CD4-positive, alpha-beta T cell treated with Interleukin-15 for 1 hour (primary cell): ENCODE measurements at places on chromosomes 11 and 22.

GRCh38 chr11:45556851-45557707 is 108.3 kb downstream of the CHST1 start:
- no peak for DNase-seq

DNA sequence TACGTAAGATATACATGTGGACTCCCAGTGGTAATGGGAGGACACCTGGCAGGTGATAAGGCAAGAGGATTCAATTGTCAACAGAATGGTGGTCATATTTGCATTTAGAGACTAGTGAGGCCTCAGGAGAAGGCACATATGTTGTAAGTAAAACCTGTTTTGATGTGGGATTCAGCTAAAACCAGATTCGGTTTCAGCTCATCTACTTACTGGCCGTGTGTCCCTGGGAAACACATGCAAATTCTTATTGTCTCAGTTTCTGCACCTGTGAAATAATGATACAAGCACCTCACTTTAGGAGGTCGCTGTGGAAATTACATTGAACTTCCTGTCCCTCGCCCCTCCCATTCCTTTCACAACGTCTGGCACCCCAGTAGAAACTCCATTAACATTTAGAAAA is 78.9 kb upstream of the FIBIN start:
- no peak for DNase-seq

DNA sequence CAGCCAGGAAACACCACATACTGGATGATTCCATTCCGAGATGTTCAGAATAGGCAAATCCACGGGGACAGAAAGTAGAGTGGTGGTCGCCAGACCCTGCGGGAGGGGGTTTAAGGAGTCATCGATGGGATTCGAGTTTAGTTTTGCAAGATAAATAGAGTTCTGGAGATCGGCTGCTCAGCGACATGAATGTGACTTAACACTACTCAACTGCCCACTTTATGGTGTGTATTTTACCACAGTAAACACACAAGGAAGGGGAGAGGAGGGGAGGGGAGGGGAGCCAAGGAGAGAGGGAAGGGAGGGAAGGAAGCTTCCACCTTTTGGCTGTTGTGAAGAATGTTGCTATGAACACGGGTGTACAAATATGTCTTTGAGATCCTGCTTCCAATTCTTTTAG is 10.4 kb upstream of the ARHGAP8 start:
- no peak for DNase-seq

DNA sequence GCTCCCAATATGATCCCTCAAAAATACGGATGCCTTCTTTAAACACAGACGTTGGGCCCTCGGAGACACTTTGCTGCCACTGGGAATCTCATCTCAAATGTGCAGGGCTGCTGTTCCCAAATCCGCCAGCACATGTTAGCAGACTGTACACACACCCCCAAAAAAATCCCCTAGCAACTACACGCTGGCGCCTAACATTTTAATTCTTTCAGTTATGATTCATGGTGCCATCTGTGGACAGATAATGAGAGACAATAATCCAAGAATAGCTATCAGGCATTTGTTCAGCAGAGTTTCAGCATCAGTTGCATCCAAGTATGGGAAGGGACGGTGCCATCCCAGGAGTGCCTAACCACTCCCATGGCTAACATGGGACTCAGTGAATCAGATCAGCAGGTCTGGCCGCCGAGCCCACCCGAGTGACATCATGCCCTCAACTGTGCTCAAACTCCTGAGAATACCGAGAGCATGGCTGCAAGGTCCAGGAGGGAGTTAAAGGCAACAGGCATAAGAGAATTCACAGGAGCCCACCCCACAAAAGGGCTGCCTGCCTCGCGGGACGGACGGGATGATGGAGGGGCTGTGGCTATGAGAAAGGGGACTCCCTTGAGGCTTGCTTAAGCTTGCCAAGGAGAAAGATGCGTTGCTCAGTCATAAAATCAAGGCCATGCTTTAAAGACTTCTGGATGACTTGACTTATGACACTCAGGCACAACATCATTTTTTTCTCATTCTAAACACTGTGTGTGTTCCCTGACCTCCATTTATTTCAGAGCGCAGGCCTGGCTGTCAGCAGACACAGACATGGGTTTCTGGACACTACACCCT is 337.0 kb downstream of the SHANK2 start:
- no peak for DNase-seq

- no peak for DNase-seq
These were observed 23.5 kb upstream of the ANKK1 start for GRCh38 chr11:113363996-113364641.
